ENCODE measurements at places on chromosomes 7 and 10. TPM values are rescaled to one million over a fixed set of nuclear protein-coding genes. Genes with fewer than 3 reads are reported as not detected.

DNA sequence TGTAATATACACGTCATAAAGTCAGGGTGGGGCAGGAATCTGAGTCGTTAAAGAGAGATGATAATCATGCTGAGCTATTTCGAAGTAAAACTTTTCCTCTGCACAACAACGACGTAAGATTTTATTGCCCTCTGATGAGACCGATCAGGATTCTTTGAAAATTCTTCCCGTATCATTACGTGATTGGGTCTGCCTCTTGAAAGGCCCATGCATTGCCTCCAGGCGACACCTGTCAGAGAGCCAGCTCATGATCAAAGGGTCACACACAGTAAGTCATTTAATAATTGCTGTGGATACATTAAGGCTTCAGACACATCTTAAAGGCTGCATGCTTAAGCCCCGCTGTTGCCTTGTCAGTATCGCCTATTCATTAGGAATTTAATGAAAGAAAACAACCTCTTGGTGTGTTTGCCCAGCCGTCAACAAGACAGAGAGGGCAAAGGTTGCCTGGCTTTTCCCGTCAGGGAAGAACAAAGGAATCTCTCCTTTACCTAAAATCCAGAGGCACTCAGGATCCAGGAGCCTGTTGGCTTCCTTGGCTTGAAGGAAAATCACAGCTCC, 189.0 kb upstream of the SH2B2 start:
- no peak overlapping the region for H3K4me3 ChIP-seq
- no peak for DNase-seq
- no peaks in the 10 kb centered on the region for H3K4me1 ChIP-seq

DNA sequence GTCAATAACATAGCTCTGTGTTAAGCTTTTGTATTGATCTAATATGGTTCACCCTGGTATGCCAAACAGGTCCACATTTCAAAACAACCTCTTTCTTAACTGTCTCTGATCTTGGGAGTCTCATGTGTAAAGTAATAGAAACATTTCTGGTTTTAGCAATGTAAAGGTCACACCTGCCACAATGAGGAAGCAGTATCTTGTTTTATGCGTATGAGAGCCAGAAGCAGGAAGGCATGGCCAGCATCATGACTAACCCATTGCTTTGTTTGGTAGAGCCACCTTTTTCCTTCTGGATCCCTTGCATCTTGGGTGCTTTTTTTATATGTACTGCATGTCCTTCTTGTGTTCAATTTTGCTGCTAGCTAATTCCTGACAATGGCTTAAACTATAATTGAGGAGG, 411.3 kb upstream of the SEMA3C start:
- DNase-seq = no peak
- H3K27ac ChIP-seq = no peak overlapping the region
- no peaks in the 10 kb centered on the region for H3K27me3 ChIP-seq
- no peaks in the 10 kb centered on the region for H3K36me3 ChIP-seq
- H3K4me1 ChIP-seq = no peaks in the 10 kb centered on the region

DNA sequence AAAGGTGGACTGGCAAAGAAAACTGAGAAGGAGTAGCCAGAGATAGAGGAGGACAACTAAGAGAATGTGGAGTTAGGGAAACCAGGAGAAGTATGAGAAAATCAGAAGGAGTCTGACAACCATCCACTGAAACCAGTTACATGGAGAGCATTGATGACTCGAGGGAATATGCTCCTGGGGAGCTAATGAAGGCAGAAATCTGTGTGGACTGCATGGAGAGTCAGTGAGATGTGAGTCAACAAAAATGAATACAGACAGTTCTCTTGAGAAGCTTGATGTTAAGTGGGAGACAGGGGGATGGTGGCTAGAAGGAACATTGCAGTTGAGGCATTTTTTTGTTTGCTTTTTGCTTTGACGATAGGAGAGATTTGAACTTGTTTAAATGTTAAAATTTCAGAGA, 34.3 kb upstream of the ZNF32 start:
- H3K27me3 ChIP-seq = no peaks in the 10 kb centered on the region
- peaks cover 5% of the 10 kb centered on the region for H3K4me1 ChIP-seq
- DNase-seq = no peak
- H3K4me3 ChIP-seq = no peak overlapping the region

- no peaks in the 10 kb centered on the region for H3K4me1 ChIP-seq
- H3K27ac ChIP-seq = no peak overlapping the region
- DNase-seq = peak; percentile 31
- H3K36me3 ChIP-seq = no peaks in the 10 kb centered on the region
- no peak overlapping the region for H3K4me3 ChIP-seq
Measured at GRCh38 chr10:5305374-5305773, 59.4 kb upstream of the UCN3 start.

Gene TLL2
- total RNA-seq = 0.31 TPM

Gene MALSU1
- total RNA-seq = 21.8 TPM

Measured in pancreas (tissue), 10 donors.